Stimulated activated CD8-positive, alpha-beta memory T cell treated with anti-CD3 and anti-CD28 coated beads, Interleukin-2, amount 100 ng/mL, for 48 hours (primary cell): ENCODE measurements at places on chromosomes 7 and 10.

DNA sequence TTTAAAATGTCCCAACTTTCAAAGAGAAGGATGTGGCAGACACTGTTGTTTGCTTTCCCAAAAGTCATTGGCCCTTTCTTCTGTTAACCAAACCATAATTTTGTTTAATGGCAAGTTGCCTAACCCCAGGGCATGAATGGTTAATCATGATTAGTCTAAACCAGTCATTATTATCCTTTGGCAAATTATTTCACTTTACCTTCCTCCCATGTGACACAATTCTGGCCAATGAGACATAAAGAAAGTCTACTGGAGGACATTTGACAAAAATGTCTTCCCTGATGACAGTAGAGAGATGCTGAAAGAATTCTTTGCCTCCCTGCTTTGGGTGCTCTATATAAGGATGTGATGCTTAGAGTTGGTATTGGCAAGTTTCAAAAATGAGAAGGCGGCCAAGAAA is 101.9 kb downstream of the PODXL start:
- DNase-seq = no peak

DNA sequence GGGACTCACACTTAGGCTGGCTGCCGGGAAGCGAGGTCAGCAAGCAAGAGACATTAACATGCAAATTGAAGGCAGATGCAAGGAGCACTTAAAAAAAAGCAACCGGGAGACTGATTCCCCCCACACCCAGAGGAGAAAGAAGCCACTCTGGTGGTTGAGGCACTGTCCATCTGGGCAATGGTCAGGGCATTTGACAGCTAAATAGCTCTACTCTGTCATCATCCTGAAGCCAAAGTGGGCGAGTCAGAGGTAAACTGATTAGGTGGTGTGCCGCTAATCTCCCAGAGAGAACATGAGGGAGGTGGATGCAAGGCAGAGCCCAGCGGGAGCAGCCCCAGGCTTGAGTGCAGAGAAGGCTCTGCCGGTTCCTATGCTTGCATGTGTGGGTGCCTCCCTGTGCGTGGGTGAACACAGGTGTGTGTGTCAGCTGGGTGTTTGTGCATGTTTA is 100.6 kb downstream of the PLXNA4 start:
- DNase-seq = no peak

- no peak for DNase-seq
Measured at GRCh38 chr10:71804077-71804476, 30.8 kb upstream of the VSIR start.

DNA sequence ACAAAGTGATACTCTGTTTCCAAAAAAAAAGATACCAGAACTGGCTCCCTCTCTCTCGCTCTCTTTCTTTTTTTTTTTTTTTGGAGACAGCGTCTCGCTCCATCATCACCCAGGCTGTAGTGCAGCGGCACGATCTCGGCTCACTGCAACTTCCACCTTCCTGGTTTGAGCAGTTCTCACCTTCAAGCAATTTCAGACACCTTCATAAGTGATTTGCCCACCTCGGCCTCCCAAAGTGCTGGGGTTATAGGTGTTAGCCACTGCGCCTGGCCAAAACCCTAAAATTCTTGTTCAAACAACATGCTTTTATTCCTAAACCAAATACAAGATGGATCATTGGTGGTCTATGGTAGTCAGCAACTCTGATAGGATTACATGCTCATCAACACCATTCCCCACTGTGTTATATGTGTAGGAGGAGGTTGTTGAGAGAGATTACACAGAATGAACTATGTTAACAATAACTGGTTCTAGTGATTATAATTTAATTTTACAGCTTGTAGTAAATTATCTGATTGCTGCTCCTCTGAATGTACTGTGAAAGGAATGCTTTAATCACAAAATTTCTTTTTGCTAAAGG is 15.5 kb downstream of the ACBD5 start:
- no peak for DNase-seq

DNA sequence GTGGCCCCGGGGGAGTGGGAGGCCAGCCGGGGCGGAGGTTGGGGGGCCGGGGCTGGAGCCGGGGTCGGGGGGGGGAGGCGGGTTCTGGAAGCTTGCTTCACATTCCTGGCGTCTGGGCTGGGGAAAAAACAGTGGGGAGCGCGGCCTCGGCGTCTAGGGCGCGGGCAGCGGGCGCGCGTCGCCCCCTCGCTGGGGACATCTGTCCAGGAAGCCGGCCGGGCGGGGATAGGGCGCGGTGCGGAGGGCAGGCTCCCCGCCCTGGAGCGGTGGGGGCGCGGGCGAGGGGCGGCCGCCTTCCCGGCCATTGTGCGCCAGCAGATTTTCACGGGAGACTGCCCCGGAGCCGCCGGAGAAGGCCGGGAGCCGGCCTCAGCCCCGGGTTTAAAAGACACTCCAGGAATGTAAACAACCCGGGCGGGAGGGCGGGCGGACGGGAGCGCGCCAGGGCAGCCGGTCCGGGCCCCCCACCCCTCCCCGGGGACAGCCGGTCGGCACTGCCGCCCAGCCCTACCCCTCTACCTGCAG is 1.4 kb downstream of the ZMIZ1 start:
- DNase-seq = no peak

DNA sequence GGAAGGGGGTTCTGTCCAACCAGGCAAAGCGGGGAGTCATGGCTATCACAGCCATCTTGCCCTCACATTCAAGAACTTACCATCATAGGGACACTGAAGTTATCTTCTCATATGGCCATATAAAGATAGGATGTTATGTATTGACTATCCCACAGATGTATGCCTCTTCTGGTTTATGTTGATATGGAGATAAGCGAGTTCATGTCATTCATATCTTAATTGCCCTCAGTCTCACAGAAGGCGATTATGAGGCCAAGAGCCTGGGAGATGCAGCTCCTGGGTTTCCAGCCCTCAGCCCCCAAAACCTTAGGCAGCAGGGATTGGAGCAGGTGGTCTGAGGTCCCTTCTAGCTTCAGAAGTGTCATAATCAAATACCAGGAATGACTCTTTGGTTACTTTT is 8.5 kb upstream of the ANKRD61 start:
- DNase-seq = no peak

- DNase-seq = no peak
Measured at GRCh38 chr10:11145495-11145855, 127.8 kb downstream of the CELF2 start.

DNA sequence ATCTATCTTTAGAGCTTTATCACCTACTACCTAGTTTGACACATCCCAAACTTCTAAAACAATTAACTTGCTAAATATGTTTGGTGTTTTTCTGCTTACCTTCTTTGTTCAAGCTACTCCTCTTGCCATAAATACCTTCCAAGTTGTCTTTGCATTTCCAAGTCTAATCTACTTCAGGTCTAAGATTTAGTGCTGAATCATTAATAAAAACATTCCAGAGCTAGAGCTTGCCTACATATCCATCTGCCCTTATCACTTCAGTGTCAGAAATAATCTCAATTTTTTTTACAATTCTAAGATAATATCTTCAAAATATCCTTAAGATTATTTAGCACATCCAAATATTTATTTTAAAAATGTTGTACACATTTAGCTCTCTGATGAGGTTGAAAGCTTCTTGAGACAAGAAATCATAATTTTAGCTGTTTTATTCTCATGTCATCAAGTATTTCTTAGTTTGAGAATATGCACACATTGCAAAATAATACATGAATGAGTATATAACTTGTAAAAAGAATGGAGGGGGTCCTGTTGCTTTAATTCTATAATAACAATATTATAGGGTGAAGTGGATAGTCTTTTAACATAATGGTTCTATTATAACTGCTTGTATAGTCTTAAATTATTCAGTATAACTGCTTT is 466.3 kb downstream of the SEMA3D start:
- no peak for DNase-seq

GRCh38 chr7:129911790-129912189 is 41.0 kb downstream of the UBE2H start:
- no peak for DNase-seq

GRCh38 chr10:649445-649797 is 40.0 kb downstream of the DIP2C start:
- no peak for DNase-seq

GRCh38 chr10:110212119-110213006 is 5.0 kb downstream of the MXI1 start:
- DNase-seq = no peak

DNA sequence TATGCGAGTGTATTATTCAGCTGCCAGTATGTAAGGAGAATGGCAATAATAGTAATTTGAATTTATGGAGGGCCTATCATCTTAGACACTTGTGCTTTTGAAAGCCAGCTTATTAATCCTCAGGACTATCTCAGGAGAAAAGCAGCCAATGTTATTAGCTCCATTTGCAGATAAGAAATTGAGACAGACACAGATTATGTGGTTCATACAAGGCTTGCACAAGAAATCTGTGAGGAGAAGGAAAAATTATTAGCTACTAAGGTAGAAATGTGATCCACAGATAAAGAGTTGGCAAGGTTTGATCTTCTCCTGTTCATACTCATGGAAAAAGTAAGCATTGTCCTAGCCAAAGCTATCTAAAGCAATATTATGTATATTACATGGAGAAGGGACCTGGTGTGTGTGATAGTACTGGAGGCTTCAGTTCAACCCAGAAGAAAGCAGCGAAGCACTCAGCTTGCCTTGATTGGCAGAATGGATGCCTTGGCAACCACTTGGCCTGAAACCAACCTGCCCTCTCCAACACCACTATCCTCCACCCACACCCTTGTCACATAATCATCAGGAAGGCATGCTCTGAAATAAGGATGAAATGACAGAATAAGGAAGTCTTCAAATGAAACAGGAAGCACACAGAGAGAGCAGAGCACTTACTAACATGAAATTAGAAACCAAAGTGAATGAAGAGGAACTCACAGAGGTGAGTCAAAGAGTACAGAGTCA is 18.0 kb downstream of the MACC1 start:
- DNase-seq = no peak

DNA sequence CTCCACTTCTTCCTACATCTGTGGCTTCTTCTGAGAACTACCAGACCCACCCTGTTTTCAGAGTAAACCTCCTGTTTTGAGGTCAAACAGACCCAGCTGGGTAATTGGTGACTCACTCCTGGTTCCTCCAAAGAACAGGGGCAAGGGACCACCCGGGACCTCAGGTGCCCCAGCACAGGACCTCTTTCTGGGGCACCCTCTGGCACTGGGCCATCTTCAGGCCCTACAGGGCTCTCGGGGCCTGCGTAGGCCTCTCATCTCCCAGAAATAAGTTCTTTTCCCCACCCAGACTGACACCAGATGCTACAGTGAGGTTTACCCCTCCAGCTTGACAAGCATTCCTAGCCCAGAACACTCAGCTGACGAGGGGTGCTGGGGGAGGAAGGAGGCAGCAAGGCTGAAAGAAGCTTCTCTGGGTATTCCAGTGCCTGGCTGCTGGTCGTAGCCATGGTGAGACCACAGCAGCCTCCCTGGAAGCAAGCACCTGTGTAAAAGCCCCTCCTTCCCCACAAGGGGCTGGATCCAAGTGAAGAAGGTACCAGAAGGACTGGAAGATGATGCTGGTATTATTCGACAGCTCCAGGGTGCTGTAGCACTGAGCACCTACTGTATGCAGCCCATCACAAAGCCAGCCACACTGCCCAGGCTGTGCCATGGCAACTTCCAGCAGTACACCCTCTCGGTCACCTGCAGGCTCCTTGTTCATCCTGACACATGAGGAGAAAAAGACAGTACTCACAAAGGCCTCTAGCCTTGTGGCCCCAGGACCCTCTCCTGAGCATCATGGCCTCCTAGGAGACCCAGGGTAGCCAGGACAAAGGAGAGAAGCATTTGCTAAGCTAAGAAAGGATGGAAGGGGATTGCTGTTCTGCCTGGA is 47.4 kb downstream of the ALOX5 start:
- no peak for DNase-seq

DNA sequence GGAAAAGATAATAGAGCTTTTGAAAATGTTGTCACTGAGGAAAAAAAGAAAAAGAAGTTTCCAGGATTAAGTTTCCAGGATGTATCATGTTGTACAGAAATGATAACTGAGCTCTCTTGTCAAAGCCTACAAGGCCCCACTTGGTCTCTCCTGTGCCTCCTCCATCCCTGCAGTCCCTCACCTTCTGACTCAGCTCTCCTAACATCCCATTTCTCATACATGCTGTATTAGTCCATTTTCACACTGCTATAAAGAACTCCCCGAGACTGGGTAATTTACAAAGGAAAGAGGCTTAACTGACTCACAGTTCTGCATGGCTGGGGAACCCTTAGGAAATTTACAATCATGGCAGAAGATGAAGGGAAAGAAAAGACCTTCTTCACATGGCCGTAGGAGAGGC is 3.8 kb upstream of the DGKI start:
- DNase-seq = no peak
